ENCODE measurements at places on chromosomes 5 and 9. TPM values are rescaled to one million over a fixed set of nuclear protein-coding genes. Genes with fewer than 3 reads are reported as not detected.

The PCDHGB7 gene
- 10.3 TPM for total RNA-seq

The ADGRV1 gene
- 7.1 TPM for total RNA-seq

The PNPLA7 gene
- 1.5 TPM for total RNA-seq

The PIP5K1B gene
- total RNA-seq = 4.5 TPM

The MPDZ gene
- 86.0 TPM for total RNA-seq

The LCN9 gene
- total RNA-seq = not detected

The ADAMTS16 gene
- total RNA-seq = 2.5 TPM

The FBP2 gene
- 83.0 TPM for total RNA-seq
